ENCODE measurements at places on chromosomes 11 and 22. TPM values are rescaled to one million over a fixed set of nuclear protein-coding genes. Genes with fewer than 3 reads are reported as not detected.

- DNase-seq: no peak
Observed at GRCh38 chr11:61011950-61012736, 40.7 kb downstream of the CD6 start.

GRCh38 chr11:12258451-12258850, 118.9 kb upstream of the PARVA start:
- no peak for DNase-seq

TENM4 gene
- total RNA-seq: 7.7 TPM

GRCh38 chr11:3808861-3809623, 682 bp downstream of the PGAP2 start:
- DNase-seq: no peak

DNA sequence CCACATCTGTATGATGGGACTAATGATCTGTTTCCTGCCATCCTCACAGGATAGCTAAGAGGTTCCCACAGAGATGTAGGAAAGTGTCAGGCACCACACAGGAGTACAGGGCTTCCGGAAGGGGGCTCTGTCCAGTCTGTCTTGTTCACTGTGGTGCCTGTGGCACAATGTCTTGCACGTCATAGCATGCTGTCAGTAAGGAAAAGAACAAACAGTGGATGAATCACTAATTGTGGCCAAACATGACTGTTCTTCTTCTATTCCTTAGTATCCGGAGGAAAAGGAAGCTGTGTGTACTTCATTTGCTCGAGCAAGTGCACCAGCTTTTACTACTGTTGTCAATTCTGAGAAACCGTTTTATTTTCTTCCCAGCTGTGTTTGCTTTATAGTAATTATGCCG, 73.4 kb upstream of the YWHAH start:
- no peak for DNase-seq
